Stromal cell of bone marrow (primary cell): ENCODE measurements at places on chromosomes 3 and 15.

DNA sequence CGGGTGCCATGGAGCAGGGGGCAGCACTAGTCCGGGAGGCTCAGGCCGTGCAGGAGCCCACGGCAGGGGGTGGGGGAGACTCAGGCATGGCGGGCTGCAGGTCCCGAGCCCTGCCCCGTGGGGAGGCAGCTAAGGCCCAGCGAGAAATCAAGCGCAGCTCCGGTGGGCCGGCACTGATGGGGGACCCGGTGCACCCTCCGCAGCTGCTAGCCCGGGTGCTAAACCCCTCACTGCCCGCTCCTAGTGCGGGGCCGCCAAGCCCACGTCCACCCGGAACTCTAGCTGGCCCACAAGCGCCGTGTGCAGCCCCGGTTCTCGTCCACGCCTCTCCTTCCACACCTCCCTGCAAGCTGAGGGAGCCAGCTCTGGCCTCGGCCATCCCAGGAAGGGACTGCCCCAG lies 49.6 kb upstream of the SOX14 start:
- no peak for DNase-seq

- DNase-seq = peak; percentile 86
Observed at GRCh38 chr15:63246691-63247469, 30.5 kb upstream of the APH1B start.

DNA sequence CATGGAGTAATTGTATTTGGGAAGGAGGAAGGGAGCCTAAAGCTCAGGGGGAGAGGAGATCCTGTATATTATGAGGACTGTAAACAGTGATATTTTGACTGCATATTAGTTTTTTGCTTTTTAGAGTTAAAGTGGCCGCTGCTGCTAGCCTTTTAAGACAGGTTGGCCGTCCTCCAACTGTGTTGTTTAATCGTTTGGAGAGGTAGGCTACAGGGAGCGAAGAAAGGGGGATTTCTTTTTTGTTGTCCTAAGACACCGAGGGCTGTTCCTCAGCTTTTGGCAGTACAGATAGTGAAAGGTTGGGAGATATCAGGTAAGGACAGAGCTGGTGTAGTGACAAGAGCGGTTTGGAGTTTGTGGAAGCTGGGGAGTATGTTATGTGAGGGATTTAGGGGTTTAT lies 38.2 kb upstream of the RNF7 start:
- DNase-seq = no peak

- no peak for DNase-seq
Observed at GRCh38 chr3:189236352-189236751, 64.6 kb downstream of the TPRG1 start.

- DNase-seq = no peak
Observed at GRCh38 chr15:24919446-24919845, 35.3 kb upstream of the SNRPN start.

- no peak for DNase-seq
Observed at GRCh38 chr15:35663956-35664355, 118.0 kb upstream of the DPH6 start.

DNA sequence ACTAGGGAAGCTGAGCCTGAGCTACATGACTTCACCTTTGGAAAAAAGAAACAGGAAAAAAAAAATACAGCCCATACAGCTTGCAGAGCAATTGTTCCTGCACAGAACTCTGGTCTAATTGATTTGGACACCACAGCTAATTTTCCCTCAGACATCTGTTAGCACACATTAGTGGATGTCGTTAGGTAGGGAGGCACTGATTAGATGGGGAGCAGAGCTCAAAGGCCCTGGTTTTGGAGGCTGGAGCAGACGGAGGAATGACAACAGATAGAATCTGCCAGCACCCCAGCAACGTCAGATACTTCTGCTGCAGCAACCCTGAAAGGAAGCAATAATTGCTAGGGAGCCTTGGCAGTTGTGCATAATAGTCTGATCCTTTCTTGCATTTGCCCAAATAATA lies 398.9 kb downstream of the LSAMP start:
- DNase-seq = no peak

DNA sequence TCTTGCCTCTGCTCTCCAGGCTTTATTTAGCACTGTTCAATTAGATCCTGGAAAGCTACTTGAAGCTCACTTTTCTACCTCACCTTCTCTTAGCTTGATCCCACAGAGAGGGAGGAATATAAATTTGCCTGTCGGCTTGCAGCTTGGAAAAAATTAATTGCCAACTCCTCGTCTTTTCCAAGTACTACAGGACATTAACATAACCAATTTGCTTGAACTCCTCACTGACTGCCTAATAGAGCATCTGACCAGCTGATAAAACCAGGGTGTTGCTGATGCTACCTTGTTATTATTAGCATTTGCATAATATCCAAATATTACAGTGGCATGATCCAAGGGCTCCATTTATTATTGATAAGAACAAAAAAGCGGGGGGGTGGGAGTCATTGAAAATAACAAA lies 561.8 kb downstream of the MCTP2 start:
- no peak for DNase-seq

DNA sequence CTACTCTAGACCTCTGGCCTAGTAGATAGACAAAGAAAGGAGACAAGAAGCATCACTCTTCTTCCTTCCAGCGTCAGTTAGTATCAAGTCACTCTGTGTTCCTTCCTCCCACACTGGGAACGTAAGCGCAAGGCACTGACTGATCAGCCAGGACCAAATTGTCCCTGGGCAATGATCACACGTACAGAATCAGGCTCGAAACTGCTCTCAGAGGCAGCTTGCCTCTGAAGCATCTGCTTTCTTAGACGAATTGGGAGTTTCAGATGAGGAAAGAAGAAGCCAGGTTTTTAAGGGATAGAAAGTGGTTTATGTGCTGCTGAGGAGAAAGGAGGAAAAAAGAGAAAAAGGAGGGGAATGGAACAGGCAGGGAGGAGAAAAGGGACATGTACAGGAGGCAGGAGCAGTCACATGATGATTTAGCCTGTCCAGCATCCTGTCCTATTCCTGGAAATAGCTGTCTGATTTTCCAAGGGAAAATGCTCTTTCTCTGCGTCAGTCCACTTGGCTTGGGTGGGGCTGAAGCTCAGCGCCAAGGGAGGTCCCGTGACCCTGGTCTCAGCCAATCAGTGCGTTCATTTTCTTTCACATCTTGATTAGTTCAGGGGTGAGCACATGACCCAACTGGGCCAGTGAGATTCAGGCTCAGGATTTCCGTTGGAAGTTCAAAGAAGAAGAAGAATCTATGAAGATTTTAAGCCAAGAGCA lies 102.0 kb upstream of the PRICKLE2 start:
- DNase-seq = peak; percentile 63

DNA sequence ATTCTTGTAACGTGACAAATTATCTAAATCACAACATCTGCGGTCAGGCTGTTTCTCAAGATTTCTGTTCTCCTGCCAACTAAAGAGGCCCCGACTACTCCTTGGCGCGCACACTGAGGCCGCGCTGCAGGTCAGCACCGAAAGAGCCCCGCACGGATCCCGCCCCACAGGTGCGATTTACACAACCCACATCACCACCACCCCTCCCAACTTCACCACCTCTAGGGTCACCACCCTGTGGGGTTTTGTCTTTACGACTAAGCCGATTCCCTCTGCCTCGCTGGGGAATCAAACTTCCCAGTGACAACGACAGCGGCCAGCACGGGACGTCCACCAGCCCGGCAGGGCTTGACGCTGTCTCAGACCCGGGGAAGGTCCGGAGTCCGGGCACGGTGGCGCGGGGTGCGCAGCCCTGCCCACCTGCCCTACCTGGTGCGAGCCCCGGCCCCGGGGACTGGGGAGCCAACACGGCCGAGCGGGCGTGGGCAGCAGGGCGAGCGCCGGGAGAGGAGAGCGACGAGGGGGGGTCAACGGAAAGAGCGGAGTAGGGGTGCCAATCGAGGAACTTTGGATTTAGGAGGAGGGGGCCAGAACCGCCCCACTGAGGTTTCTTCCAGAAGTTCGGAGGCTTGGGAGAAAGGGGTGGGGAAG lies 764 bp downstream of the UACA start:
- DNase-seq = peak; percentile 66

- DNase-seq = no peak
Observed at GRCh38 chr3:171782617-171783016, 27.7 kb downstream of the PLD1 start.

GRCh38 chr15:95604634-95605036 lies 725.9 kb upstream of the NR2F2 start:
- DNase-seq = peak; percentile 92

GRCh38 chr3:177284383-177284881 lies 87.2 kb upstream of the TBL1XR1 start:
- DNase-seq = no peak

DNA sequence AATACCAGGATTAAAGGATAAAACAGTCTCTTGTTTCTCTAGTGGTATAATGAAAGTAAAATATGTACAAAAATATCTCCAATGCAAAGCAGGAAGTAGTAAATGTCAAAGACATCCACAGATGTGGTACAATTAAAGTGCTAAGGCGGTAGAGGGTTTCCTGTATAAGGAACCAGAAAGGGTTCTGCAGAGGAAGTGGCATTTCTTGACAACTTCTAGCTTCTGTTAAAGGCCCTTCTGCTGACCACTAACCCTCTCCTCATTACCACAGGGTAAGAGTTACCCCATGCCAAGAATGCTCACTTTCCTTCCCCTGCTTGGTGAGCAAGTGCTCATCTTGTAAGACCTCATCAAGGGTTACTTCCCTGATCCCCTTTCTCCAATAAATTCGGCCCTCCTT lies 883.6 kb upstream of the NR2F2 start:
- no peak for DNase-seq

GRCh38 chr15:91113030-91113429 lies 13.0 kb downstream of the SV2B start:
- DNase-seq = no peak

DNA sequence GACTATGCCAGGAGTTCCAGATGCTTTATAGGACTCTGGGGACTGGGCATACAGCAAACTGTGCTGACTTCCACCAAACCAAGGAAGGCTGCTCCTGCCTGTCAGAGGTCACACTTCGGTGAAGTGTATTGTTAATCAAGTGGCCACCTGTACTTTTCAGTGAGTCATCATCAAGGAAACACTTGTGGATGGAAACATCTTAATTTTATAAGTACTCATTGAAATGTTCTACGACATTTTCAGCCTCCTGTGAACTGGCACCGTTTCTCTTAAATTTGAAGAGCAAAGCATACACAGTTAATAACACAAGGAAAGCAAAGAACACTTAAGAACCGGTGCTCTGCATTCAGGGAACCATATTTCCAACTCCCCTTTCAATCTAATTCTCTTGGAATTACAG lies 801.7 kb upstream of the DPPA4 start:
- DNase-seq = no peak

- DNase-seq = no peak
Observed at GRCh38 chr15:42734076-42734672, 2.8 kb downstream of the CDAN1 start.

DNA sequence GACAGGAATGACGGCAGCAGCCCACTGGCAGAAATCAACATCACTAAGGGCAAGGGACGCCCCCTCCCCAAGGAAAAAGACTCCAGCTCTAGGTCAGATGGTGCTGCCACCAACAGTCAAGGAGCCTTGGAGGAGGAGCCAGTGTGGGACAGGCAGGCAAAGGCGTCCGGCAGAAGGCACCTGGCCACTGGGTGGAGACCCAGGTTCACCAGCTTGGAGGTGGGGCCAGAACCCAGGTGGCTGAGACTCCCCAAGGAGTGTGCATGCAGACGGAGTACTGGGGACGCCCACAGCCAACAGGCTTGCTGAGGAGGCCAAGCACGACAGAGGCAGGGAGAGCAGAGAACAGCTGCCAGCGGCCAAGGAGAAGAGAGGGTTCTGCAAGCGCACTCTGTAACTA lies 35.2 kb downstream of the PTPN23 start:
- no peak for DNase-seq

DNA sequence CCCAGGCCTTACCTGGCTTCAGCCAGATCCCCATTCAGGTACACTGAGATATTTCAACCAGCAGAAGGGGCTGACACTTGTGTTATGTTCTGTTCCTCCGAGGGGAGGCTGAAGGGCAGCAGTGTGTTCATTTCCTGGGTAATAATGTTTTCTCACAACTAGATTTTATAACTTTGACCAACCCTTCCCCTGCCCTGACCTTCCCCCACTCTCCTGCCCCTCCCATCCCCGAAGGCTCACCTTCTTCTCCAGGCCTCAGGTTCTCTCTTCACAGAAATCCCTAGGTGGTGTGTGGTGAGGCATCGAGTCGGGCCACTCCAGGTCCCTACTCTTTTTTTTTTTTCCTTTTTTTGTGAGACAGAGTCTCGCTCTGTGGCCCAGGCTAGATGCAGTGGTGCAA lies 34.6 kb downstream of the EPHB3 start:
- no peak for DNase-seq

DNA sequence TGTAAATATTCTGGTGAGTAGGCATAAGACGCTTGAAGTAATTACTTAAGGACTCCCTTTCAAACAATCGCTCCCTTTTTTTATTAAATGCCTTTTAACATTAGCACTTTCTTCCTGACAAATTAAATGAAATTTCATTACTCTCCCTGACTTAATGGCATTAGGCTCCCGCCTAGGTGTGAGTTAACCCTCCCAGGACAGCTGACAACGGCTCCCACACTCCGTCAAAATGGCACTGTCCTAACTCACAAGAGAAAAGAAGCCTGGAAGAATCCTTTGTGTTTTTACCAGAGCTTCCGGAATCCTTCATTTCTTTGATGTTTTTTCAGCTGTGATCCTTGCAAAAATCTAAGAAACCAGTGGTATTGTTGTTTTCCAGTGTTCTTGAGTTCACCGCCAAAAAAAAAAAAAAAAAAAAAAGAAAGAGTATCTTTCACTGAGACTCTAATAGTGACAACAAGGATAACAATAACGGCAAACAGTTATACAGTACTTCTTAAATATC lies 861.0 kb upstream of the NR2F2 start:
- DNase-seq = no peak

GRCh38 chr3:16407366-16407765 lies 106.1 kb downstream of the RFTN1 start:
- DNase-seq = no peak

- peak; percentile 57 for DNase-seq
Observed at GRCh38 chr15:59689626-59690236, 611 bp upstream of the BNIP2 start.

- DNase-seq = no peak
Observed at GRCh38 chr3:171559586-171559985, 99.4 kb upstream of the TNIK start.

GRCh38 chr15:71151081-71151480 lies 35.8 kb downstream of the THSD4 start:
- no peak for DNase-seq

- DNase-seq = no peak
Observed at GRCh38 chr15:63940966-63941620, 105.2 kb downstream of the DAPK2 start.

- no peak for DNase-seq
Observed at GRCh38 chr15:68581725-68582124, 2.9 kb downstream of the CORO2B start.

- DNase-seq = peak; percentile 62
Observed at GRCh38 chr15:31471731-31472430, 145.2 kb downstream of the KLF13 start.

DNA sequence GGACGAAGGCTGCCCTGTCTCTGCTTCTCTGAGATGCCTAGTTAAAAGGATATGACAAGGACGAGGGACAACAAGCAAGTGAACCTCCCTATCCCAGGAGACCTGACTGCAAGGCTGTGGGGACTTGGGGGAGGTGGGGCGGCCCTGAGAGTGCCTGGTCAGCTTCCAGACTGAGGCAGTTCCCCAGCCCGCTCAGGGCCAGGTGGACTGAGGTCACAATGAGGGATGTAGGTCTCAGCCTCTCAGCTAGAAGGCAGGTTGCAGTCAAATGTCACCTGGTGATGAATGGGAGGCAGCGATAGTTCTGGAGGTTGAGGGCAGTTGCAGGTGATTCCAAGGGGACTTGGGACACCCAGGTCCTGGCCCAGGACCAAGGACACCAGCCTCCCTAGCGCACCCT lies 30.6 kb downstream of the TKT start:
- no peak for DNase-seq
